ENCODE measurements at places on chromosomes 4 and X.

- no peak for DNase-seq
These were observed 15.4 kb downstream of the TSPAN5 start for GRCh38 chr4:98642991-98643426.

DNA sequence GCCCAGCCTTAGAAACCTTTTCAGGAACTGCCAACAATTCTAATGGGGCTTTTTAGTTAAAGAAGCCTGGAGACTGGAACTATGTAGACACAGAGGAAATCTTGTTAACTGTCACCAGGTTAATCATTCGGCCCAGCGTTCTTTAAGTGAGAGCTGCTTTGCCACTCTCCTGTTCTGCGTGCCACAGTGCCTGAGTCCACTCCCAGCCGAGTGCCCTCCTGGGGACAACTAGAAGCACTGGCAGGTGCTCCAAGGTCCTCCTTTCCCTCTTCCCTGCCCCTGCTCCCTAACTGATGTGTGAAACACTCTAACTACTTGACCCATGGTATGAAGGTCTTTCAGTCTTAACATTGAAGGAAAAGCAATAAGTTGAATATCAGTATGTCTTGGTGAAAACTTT is 151.2 kb upstream of the TLL1 start:
- DNase-seq, result no peak

- no peak for DNase-seq
These were observed 94.6 kb downstream of the COX18 start for GRCh38 chr4:72974694-72975487.

DNA sequence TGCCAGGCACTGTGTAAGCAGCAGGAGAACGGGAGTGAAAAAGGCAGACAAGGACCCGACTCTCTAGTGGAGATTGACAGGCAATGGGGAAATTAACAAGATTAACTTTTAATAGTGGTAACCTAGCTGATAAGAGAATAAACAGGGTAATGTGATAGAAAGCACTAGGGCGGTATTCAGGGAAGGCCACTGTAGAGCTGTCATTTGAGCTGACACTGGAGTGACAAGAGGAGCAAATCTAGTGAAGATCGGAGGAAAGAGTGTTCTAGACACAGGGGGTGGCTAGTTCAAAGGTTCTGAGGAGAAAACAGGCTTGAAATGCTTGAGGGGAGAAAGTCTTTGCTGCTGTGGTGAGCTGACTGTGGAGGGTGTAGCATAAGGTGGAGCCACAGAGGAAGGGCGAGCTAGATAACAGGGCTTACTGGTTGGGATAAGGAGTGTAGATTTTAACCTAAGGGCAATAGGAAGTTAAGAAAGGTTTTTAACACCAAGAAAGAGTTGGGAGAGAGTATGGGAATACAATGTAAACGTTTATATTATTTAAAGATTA is 122.8 kb downstream of the SLC10A7 start:
- no peak for DNase-seq

GRCh38 chrX:110944751-110945675 is 149.4 kb upstream of the CHRDL1 start:
- DNase-seq, result no peak
